ENCODE measurements at places on chromosomes 6 and 20.

- no peak for DNase-seq
Measured at GRCh38 chr20:34010405-34010931, 16.8 kb downstream of the RALY start.

DNA sequence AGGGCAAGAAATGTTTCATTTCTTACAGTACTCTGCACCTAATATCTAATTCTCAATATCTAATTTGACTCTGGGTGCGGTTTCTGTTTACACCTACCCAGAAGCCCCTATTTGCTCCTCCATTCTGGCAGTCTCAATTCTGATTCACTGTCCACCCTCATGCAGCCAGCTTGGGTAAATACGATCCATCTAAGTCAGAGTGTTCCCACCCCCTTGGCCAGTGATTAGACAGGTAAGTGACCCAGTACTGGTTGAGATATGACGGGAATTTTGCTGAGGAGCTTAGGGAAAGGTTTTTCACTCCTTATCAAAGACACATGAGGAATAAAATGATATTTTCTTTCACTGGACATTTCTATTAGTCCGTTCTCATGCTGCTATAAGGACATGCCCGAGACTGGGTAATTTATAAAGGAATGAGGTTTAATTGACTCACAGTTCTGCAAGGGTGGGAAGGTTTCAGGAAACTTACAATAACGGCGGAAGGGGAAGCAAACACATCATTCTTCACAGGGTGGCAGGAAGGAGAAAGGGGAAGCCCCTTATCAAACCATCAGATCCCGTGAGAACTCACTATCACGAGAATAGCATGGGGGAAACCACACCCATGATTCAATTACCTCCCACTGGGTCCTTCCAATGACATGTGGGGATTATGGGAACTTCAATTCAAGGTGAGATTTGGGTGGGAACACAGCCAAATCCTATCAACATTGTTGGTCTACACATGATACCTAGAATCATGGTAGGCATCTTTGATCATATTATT is 29.4 kb downstream of the GLO1 start:
- DNase-seq, result no peak

- DNase-seq, result no peak
Measured at GRCh38 chr6:73263570-73263909, 544 bp upstream of the KHDC1 start.

DNA sequence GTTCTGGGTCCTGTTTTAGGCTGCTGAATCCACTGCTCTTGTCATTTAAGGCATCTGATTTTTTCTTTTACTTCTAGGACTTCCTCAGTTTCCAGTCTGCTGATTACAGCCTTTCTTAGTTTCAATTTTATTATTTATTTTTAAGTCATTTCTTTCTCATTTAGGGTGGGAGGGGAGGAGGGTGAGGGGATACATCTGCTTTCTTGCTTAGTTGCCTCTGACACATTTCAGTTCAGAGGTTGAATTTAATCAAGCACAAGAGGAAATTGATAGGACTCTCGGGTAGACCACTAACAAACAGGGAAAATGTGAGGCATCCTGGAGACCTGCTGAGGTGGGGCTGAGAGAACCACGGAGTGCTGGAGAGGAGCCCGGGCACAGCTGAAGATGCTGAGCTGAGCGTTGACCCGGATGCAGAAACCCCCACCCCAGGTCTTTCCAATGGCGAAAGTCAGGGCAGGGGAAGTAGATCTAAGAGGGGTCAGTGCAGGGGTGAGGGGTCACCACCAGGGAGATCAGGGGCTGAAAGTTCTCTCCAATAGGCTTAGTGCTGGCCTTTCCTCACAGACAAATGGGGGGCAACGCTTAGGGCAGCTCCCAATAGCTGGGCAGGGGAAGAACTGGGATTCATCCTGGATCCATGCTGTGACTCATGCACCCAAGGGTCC is 7.6 kb upstream of the TREML2 start:
- no peak for DNase-seq

- DNase-seq, result no peak
Measured at GRCh38 chr6:127466416-127466815, 7.2 kb upstream of the KIAA0408 start.

DNA sequence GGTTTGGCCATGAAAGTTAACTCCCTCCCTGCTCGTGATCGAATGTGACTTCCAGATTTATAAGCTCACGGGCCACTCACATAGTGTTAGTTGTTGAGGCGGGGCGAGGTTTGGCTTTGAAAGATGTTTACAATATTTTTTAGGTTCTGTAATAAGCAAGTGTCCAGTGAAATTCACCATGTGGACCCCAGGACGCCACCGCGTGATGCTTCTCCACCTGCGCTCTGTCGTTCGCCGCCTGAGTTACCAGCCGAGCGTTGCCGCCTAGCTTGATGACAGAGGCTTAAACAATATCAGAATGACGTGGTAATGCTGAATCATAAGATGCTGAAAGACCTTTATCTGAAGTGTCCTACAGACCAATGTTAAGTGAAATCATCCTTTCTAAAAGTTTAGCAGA is 241.0 kb downstream of the MYLK4 start:
- no peak for DNase-seq

DNA sequence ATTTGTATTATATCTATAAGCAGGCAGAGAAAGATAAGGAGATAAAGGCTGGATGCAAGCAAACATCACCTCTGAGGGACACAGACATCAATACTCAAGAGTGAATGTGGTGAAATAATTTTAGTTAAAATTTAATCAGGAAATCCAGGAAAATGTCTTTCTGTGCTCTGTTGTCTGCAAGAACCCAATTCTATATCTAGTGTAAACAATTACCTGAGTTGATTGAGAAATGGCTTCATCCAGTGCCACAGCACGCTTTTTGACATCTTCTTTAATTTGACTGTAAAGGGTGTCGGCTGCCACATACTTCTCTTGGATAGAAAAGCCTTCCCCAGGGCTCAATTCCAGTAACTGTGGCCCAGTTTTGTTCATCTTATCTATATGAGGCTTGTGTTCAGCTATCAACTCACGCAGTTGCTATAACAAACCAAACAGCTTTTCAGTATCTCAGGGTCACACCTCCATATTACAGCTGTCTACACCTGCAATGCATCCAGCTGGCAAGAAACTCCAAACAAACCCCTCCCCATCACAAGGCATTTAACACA is 131.6 kb downstream of the DST start:
- no peak for DNase-seq

GRCh38 chr20:63137851-63138415 is 78.0 kb downstream of the YTHDF1 start:
- DNase-seq, result no peak

DNA sequence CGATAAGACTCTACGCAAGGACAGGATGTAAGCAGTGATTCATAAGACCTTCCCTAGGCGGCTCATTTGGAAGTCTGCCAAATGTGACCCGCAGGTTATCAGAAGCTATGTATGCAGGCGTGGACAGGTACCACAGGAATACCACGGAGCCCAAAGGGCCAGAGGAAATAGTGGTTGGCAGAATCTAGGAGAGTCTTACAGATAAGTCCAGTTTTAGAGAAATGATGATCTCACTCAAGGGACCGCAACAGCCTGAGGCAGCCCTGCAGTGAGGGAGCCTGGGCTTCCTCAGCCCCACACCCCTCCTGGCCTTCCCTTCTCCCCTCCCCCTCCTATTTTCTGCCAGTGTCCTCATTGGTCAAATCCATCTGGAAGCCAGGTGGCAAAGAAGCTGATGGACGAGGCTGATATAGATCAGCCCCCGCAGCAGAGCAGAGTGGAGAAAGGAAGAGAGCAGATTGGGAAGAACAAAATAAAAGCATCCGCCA is 110.6 kb downstream of the FNDC1 start:
- DNase-seq, result no peak

DNA sequence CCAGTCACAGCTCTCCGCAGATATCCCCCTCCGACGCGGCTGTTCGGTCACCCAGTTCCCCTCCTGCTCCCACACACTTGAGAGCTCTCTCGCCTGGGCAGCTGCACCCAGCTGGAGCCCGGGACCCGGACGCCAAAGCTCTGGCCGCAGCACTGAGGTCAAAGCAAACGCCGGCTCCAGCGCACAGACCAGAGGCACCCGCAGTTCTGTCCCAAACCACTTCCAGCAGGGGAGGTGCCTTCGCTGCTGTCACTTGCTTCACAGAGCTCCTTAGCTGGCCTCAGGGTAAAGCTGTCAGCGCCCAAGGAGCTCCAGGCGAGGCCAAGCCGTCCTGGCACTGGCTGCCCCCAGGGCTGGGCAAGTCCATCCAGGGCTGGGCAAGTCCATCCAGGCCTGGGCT is 27.9 kb downstream of the SLC2A4RG start:
- no peak for DNase-seq

DNA sequence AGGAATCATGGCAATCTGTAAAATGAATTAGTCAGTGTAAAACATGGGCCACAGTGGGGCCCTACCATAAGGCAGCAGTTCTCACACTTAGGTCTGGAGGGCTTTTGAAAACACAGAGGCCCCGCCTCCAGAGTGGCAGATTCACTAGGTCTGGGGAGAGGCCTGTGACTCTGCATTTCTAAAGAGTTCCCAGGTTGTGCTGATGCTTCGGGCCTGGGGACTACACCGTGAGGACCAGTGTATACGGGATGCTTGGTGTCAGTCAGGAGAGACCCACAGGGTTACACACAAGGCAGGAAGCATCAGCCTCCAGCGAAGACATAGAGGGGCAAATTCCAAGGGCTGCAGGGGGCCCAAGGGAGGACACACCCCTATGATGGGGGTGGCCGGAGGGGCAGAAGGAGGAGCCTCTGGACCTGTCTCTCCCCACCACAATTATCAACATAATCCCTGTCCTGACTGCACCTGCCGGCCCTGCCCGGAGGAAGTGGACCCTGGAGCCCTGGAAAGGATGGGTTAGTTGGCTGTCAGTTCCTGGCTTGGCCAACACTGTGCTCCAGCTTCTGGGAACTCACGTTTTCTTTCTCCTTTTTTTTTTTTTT is 46.7 kb downstream of the FGD2 start:
- DNase-seq, result no peak

DNA sequence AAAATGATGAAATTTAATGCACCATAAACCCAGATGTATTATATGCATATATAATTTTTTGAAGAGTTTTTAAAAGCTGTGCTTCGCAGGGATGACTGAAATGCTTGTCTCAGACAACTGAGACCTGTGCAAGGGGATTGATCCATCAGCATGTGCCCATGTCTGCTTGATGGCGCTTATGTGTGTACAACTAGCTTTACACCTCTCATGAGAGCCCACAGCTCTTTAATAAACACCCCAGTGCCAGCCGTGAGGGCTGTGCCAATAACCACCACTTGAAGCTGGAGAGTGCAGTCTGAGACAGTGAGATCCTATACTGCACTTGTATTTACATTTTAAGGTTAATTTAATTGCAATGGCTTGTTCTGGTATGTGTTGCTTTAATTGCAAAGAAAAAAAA is 225.5 kb downstream of the BCKDHB start:
- no peak for DNase-seq

- peak; percentile 30 for DNase-seq
Measured at GRCh38 chr6:34226731-34227586, 9.7 kb upstream of the HMGA1 start.

DNA sequence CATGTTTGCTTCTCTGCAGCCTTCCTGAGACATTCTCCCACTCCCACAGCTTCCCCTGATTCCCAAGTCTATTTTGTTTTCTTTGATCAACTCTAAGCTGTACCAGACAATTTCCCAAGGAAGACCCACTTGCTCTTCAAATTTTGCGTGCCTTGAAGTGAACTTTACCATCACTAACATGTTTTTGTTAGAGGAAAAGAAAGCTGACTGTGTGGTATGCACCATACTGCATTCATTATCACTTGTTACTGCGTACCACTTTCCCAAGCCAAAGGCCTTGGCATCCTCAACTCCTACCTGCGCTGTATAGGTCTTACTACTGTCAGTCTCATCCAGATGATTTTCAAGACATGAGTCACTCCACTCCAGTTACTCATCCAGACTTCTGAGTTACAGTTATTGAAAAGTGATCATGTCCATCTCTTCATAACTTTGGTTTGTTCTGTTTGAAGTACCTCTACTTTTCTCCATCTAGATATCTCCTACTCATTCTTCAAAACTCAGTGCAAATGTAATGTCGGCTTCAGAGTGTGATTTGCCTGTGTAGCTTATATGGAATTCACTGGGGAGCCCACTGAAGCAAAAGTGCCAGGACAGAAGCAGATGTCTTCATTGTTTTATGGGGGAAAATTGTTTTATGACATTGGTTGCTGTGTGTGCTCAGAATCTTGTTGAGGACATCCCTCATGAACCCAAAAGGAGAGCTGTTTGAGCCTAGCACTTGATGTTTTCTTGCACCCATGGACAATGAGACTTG is 5.2 kb downstream of the RPS12 start:
- DNase-seq, result no peak

DNA sequence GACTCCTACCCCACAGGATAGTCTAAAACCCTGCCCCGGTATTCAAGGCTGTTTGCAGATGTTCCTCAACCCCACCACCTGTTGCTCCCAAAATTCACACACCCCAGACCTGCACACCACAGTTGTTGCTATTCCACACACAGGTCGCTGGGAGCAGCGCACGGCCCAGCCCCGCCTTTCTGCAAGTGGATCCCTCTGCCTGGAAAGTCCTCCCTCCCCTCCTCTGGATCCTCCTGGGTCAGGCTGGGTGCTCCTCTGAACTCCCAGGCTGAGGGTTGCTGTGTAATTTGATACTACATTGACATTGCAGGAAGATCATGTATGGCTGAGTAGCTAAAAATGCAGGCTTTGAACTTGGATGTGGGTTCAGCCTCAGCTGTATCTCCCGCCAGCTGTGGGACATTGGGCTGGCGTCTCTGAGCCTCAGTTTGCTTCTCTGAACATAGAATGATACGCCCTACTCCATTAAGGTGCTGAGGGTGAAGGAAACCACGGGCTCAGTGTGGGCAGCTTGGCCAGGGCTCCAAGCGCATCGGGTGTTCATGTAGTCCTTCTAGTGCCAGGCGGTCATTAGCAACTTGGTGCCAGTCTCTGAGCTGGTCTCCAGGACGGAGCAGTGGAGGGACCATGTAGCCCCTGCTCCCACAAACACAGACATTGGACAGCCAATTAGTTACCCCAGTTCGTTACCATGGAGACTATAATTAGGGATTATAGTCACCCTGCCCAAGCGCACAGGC is 13.9 kb upstream of the CCN5 start:
- DNase-seq, result no peak

All from CD4-positive, alpha-beta T cell treated with Interferon gamma for 1 hour (primary cell).